Transverse colon (tissue), 4 donors: ENCODE measurements at places on chromosomes 12 and 14. TPM values are rescaled to one million over a fixed set of nuclear protein-coding genes. Genes with fewer than 3 reads are reported as not detected.

FAM186B gene
- not detected for total RNA-seq

TUNAR gene
- not detected for total RNA-seq

GRCh38 chr14:95483309-95484165 lies 32.9 kb downstream of the SYNE3 start:
- no peak overlapping the region for H3K4me3 ChIP-seq
- H3K36me3 ChIP-seq, result no peaks in the 10 kb centered on the region
- peaks cover 51% of the 10 kb centered on the region for H3K4me1 ChIP-seq
- peak; percentile 71 for DNase-seq

DNA sequence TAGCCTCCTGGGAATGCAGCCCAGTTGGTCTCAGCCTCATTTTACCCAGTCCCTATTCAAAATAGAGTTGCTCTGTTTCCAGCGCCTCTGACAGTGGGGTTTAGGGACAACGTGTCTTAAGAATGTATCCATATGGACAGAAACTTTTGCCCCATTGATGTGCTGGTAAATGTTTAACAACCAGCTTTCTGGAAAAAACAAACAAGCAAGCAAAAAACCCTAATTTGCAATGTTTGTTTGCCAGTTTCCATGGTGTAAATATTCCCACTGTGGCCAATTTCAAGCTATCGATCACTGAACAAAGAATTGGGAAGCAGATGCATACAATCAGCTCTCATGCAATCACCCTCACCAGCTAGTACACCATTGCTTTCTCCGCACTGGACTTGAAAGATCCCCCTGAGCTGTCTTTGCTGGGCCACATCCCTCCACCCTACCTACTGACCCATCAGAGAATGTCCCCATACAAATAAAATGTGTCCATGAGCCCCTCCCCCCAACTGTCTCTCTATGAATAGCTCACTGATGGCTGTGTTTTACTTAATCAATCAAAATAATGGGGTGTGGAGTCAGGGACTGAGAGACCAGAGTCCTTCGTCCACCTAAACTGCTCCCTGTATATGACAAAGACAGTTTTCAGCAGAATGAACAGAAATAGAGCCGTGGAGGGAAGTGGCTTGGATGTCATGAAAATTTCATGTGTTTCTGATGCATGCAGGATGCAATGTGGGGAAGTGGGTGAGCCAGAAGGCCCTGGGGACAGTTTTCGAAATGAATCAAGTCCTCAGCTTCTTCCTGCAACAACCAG lies 40.8 kb downstream of the CCDC60 start:
- no peaks in the 10 kb centered on the region for H3K36me3 ChIP-seq
- no peak for DNase-seq
- H3K4me3 ChIP-seq, result no peak overlapping the region

GRCh38 chr14:53510281-53510912 lies 357.3 kb upstream of the DDHD1 start:
- H3K27ac ChIP-seq, result peak overlapping the region; percentile 65
- DNase-seq, result no peak
- H3K4me1 ChIP-seq, result no peaks in the 10 kb centered on the region
- H3K4me3 ChIP-seq, result no peak overlapping the region
- H3K36me3 ChIP-seq, result no peaks in the 10 kb centered on the region
- no peaks in the 10 kb centered on the region for H3K27me3 ChIP-seq

DNA sequence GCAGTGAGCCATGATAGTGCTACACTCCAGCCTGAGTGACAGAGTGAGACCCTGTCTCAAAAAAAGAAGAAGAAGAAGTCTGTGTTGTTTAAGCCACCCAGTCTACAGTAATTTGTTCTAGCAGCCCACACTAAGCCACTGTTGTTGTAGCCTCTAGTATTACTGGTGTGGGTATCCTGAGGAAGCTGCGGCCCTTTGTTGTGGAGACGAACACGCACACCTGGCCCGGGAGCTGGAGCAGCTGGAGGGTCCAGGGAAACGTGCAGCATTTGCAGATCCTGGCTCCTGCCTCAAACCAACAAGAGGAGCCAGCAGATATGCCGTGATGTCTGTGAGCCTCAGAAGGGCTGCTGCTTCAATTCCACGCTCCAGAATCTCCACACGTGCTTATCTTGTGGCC lies 65.3 kb downstream of the MAP1LC3B2 start:
- no peaks in the 10 kb centered on the region for H3K4me1 ChIP-seq
- H3K27ac ChIP-seq, result no peak overlapping the region
- H3K27me3 ChIP-seq, result no peaks in the 10 kb centered on the region
- no peak overlapping the region for H3K4me3 ChIP-seq
